Posterior vena cava (tissue), 2 donors: ENCODE measurements at places on chromosomes 13 and 19.

- DNase-seq = peak; percentile 55
These were observed 59.6 kb downstream of the RBM26 start for GRCh38 chr13:79346300-79346914.

GRCh38 chr13:86907156-86907555, 764.0 kb upstream of the SLITRK5 start:
- DNase-seq = no peak

- no peak for DNase-seq
These were observed 53.4 kb downstream of the TRPM4 start for GRCh38 chr19:49210901-49211451.

GRCh38 chr13:57437587-57437986, 194.0 kb upstream of the PCDH17 start:
- DNase-seq = no peak

DNA sequence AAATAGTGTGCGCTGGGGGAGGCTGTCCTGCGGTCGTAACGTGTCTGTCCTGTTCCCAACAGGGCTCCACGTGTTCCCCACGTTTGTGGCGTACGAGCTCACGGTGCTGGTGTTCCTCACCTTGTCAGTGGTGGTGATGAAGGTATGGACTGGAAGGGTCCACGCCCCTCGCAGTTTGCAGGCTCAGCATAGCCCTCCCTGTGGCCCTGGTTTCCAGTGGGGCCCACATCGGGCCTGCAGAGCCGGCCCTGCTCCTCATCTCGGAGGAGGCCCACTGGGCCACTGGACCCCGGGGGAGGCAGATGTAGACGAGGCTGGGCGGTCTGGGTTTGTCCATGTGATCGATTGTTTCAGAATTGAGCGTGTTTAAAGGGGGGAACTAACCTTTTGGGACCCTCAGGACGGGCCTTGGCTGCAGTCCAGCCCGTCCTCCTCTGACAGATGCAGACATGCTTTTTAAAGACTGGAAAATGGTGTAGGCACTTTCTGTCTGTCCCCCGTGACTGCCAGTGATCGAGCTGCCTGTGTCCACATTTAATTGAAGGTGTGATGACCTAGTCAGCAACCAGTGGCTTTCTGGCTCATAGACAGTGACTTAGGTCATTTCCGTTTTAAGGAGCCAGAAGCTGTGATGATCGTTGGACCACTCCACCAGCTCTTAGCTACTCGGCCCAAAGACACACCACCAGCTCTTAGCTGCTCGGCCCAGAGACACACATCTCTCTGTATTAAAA, 37.1 kb upstream of the TFDP1 start:
- DNase-seq = peak; percentile 69

DNA sequence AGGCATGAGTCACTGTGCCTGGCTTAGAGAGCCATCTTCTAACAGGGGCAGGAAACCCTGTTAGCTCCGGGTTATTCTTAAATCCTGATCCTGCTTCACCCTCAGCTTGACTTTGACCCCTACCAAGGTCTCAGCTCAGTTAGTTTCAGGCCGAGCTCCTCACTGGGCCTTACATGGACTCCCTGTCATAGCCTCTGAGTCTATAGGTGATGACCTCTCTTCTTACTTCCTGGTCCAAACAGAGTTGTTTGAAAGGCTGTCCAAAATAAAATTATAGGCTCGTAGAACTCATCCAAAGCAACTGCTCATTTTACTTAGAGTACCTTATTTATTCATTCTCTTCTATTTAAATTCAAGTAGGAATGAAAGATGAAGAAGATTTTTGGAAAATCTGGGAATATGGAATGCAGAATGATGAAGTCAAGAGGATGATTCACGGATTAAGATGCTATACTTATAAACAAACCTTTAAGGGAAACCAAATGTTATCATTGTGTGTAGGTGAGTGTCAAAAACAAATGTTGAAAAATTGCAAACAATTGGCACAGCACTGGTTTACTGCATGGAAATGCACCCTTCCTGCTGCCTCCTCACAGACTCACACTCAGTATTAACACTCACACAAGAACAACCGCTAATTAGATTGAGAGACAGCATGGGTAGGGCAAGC, 174.1 kb downstream of the RGCC start:
- no peak for DNase-seq

DNA sequence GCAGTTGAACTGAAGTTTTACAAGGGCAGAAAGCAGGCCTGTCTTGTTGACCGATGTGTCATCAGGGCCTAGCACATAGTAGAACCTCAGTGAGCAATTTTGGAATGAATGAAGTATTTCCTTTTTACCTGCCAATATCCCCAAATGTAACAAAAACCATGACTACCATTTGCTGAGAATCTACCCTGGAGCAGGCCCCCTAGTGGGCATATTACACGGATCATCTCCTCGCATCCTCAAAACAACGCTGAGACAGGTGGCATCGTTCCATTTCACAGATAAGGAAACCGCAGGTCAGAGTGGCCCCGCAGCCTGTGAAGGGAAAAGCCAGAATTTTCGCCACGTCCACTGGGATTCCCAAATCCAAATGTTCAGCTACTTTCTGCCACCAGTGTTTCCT, 77.9 kb downstream of the CACNA1A start:
- no peak for DNase-seq

GRCh38 chr13:78779608-78780007, 120.7 kb upstream of the OBI1 start:
- DNase-seq = no peak
